ENCODE measurements at places on chromosomes 4 and X.

- DNase-seq = no peak
These were observed 4.1 kb upstream of the CD38 start for GRCh38 chr4:15774020-15774420.

DNA sequence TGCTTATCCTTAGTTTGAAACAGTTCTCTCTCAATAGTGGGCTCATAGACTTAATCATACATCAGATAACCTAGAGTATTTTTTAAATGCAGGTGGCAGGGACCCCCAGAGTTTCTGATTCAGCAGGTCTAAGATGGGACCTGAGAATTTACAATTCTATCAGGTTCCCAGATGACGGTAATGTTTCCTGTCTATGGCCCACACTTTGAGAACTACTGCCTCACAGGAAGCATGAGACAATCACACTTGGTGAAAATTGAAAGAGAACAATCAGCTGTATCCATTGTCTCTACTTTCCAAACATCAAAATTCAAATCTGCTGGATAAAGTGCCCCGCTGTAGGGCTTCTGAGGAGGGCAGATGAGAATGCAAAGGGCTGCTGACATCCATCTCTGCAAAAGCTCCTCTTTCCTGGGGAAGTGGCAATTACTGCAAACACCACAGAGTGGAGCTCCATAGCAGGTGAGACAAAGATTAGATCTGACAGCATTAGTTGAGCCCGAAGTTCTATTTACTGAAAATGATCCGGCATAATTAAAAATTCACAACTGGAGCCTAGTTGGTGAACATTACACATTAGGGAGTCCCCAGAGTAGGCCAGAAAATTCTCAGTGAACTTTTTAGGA lies 187.8 kb upstream of the MBNL3 start:
- no peak for DNase-seq

DNA sequence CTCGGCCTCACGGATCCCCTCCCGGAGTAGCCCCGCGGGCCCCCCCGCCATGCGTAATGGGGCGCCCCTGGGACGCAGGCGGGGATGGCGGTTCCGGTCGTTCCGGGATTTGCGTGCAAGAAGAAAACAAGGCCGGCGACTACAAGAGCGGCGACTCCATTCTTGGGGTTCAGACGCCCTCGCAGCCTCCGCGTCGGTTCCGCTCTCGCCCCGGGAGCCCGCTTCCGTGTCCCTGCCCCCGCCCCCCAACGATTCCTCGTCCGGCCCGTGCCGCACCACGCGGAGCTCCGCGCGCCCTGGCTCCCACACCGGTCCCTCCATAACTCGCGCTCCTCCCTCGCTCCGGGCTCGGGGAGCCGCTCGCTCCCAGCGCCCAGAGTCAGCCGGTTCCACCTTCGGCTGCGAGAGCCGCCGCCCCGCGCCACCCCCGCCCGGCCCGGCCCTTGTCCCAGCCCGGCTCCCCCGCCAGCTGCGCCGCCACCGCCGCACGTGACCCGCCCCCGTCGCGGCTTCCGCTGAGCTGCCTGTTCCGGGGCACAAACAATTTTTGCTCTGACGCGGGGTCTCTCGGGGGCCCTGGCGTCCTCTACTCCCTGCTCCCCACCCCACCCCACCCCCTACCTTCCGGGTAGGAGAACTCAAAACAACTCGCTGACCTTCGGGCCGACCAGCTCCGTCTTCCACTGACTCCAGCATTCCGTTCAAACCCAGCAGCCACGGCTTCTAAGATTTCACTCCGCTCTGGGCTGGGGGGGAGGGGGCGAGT lies 78.8 kb upstream of the BCOR start:
- no peak for DNase-seq

DNA sequence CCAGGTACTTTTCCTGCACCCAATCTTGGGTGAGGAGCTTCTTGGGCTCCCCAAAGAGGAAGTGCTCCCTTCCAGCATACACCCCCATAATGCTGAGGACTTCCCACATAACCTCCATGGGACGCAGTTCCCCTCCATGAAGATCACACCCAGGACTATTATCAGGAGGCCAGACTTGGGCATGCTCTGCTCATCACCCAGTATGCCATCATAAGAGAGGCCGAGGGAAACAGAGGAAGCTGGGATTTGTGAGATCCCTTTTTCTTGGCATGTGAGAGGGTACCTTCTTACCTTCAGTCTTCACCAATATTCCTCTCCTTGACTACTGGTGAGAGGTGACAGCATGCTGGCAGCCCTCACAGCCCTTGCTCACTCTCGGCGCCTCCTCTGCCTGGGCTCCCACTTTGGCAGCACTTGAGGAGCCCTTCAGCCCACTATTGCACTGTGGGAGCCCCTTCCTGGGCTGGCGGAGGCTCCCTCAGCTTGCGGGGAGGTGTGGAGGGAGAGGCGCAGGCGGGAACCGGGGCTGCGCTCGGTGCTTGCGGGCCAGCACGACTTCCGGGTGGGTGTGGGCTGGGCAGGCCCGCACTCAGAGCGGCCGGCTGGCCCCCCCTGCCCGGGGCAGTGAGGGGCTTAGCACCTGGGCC lies 15.7 kb upstream of the HSFX1 start:
- DNase-seq = no peak

DNA sequence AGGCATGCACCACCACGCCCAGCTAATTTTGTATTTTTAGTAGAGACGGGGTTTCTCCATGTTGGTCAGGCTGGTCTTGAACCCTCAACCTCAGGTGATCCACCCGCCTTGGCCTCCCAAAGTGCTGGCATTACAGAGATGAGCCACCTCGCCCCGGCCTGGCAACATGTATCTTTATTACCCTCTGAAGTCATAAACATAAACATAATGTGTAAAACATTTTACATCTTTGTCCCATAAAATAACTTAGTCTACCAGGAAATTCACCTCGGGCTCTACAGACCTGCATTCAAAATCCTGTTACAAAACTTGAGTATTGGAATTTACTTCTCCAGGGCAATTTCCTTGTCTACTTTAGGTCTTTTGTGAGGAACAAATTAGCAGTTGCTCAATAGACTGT lies 68.1 kb upstream of the DUSP21 start:
- no peak for DNase-seq

GRCh38 chr4:128308986-128309385 lies 21.4 kb upstream of the PGRMC2 start:
- peak; percentile 83 for DNase-seq

DNA sequence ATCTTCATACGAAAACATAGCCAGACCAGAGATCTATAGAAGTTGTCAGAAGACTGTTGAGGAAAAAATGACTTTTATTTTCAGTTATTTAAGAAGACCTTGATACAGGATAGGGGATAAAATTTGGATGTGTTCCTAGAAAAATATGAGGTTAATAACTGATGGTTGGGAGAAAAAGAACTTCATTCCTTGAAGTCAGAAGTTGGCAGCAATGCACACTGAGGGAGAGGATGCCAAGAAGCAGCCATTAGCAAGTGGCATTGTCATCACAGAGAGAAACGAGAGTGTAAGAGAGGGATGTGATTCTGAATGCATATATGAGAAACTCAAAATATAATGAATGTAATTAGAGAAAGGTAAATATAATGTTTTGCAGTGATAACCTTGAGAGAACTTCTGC lies 382.1 kb upstream of the EPHA5 start:
- peak; percentile 52 for DNase-seq

DNA sequence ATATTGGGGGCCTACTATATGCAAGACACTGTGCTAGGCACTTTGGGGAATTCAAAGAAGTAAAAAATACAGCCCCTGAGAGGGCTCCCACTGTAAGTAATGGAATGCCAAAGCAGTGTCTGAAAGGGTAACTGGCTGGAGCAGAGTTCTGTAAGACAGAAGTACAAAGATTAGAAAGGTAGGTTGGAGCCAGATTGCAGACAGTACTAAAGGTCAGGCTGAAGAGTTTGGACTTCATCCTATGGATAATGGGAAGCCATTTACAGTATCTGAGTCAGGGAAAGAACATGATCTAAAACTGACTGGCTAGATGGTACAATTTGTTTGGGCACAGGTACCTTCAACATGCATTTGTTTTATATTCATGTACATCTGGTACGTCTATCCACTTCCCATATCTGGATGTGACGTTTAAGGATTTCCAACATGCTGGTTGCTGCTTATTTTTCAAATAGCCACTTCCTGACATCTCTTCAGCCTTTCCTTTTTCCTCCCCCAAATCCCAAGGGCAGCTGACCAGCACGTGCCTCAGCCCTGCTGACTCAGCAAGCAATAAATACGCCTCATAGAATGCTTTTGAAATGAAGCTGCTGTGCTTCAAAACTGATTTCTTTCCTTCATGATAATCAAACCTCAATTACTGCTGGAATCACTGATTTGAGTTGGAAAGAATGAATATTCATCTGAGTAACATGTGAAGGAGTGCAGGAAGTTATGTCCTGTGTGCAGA lies 9.5 kb downstream of the ENOX2 start:
- DNase-seq = peak; percentile 40

GRCh38 chrX:74890676-74891430 lies 34.4 kb downstream of the NEXMIF start:
- no peak for DNase-seq

DNA sequence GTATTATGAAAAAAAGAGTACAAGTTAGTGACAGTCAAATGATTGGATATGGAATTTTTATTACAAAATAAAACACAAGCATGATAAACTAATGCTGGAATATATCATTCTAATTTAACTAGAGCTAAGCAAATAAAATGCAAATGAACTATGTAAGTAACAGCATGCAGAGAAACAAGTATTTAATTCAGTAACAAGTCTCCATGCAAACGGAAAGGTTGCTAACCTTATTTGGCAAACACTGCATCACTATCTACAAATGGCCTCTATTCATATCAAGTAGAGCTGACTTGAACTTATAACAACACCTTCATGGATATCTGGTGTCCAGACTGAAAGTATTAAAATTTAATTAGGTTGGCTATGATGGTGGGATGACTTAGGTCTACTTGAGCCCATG lies 15.4 kb downstream of the PPM1K start:
- DNase-seq = no peak

GRCh38 chr4:81891005-81891996 lies 419.6 kb upstream of the RASGEF1B start:
- DNase-seq = no peak

- no peak for DNase-seq
These were observed 159.8 kb upstream of the KIT start for GRCh38 chr4:54497947-54498346.

- no peak for DNase-seq
These were observed 31.5 kb downstream of the LIAS start for GRCh38 chr4:39490322-39490721.
